ENCODE measurements at places on chromosomes 4 and X.

GRCh38 chr4:101101072-101101471, 246.3 kb downstream of the PPP3CA start:
- no peak for DNase-seq

GRCh38 chrX:123834116-123834515, 25.7 kb upstream of the XIAP start:
- DNase-seq: no peak

DNA sequence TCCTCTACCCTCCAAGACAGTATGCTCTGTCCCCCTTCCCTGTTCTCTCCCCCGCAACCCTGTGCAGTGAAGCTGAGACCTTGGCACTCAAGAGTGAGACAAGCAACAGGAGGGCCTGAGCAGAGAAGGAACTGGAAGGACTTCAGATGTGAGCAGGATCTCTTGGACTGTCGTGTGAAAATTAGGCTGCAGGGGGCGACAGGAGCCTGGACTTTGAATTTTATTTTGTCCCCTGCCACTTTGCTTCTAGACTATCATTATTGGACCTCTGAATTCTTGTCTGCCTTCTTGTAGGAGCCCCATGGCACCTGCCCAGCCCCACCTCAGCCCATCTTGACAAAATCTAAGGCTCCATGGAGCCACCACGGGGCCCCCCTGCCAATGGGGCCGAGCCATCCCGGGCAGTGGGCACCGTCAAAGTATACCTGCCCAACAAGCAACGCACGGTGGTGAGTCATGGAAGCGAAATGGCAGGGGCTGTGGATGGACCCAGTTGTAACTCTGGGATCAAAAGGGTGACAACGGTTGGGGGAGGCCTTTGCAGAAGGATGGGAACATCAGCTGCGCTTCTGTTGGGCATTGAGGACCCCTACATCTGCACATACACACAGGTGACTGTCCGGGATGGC, 1.7 kb downstream of the ARAF start:
- DNase-seq: peak; percentile 27

- DNase-seq: no peak
Observed at GRCh38 chr4:80343887-80344286, 8.4 kb downstream of the CFAP299 start.

- DNase-seq: no peak
Observed at GRCh38 chr4:163110442-163110841, 56.2 kb downstream of the NAF1 start.

DNA sequence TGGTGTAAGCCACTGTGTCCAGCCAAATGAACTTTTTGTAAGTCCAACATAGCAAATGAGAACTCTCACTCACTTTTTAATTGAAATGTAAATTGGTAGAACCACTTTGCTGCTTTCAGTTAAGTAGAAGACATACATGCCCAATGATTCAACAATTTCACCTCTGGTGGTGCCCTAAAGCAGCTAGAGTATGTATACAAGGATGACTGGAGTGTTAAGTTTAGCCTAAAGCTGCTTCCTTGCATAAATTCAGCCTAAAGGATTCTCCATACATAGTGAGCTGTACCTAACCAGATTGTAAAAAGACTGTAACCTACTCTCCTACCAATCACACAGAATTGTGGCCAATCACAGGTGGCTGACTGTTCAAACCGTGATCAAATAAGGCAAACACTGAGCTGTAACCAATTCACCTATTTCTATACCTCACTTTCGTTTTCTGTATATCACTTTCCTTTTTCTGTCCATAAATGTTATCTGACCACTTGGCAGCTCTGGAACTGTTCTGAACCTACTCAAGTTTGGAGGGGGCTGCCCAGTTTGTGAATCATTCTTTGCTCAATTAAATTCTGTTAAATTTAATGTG, 39.9 kb downstream of the PDS5A start:
- no peak for DNase-seq

- DNase-seq: no peak
Observed at GRCh38 chr4:137263206-137263605, 269.1 kb downstream of the PCDH18 start.

DNA sequence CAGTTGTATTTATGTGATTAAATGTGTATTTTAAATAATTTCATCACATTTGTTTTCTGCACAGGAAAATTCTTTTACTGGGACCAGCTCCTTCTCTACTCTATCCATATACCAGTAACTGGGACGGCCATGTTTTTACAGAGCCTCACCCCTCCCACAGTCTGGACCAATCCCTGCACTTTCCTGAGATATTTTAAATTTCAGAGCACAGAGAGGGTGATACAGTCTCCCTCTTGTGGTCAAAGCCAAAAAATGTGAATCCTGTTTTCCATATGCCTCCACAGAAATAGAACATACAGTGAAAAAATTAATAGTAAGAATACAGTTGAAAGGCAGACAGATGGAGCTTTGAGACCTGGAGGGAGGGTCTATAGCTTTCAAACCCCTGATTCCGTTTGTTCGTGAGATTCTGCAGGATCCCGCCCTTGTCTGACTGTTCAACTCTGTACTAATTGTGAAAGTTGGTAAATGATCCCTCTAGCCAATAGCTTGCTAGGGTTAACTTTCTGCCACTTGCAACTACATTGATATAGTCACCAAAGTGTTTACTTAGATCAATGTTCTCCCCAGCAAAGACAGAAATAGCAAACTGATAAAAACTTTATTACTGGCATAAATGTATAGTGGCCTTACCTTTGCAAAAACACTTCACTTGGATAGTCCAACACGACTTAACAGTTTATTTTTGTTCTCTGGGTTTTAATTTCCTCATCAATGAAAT, 172.2 kb downstream of the PPARGC1A start:
- DNase-seq: peak; percentile 47

- DNase-seq: no peak
Observed at GRCh38 chr4:77715414-77716290, 103.5 kb downstream of the CNOT6L start.

DNA sequence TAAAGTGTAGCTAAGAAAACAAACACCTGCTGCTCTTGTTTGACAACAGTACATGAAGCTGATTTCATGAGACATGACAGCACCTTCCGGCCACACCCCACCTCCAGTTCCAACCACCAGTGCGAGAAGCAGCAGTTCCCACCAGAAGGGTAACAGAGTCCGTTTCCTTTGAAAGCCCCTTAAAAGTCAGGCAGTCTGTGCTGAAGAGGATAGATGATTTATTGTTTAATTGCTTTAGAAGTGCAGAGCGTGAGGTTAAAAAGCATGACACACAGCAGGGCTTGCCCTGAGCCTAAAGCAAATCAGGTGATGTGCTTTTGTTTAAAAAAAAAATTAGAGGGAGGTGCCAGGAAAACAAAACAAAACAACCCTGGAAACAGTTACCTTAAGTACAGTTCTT, 82.6 kb downstream of the HADH start:
- DNase-seq: no peak

GRCh38 chr4:151325111-151325948, at the start of gene SH3D19:
Gene SH3D19 (minus strand): TSS chr4:151325605. CDS start chr4:151325352, 253 bp downstream.
- peak; percentile 64 for DNase-seq

DNA sequence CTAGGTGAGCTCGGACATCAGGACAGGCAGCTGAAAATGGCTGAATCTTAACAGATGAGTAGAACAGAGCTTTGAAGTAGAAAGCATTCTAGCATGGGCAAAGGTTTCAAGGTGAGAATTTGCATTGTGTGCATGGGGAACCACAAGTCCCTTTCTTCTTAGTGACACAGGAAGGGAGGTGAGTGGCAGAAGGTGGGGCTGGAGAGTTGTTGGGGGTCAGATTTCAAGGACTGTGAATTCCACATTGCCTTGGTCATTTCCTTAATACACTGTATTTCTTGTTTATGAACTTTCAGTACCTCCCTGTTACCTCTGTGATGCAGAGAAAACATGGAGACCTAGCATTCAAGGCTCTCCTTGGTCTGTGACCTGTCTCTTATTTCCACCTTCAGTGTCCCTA, 4.1 kb downstream of the APEX2 start:
- DNase-seq: no peak
